ENCODE measurements at places on chromosomes 4 and X.

DNA sequence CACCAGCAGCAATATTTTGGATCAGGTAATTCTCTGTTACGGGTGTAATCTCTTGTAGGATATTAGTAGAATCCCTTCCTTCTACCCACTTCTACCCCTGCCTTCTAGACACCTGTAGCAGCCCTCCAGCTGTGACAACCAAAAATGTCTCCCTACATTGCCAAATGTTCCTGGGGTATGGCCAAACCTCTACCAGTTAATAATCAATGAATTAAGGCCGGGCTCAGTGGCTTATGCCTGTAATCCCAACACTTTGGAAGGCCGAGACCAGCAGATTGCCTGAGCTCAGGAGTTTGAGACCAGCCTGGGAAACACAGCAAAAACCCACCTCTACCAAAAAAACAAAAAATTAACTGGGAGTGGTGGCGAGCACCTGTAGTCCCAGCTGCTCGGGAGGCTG, 9.9 kb downstream of the MAML3 start:
- DNase-seq: no peak

- no peak for DNase-seq
These were observed 175.8 kb downstream of the COMMD8 start for GRCh38 chr4:47287735-47288134.

- DNase-seq: no peak
These were observed 51.5 kb upstream of the TBC1D9 start for GRCh38 chr4:140807491-140808252.

- DNase-seq: no peak
These were observed 3.4 kb upstream of the HOPX start for GRCh38 chr4:56684320-56685050.

DNA sequence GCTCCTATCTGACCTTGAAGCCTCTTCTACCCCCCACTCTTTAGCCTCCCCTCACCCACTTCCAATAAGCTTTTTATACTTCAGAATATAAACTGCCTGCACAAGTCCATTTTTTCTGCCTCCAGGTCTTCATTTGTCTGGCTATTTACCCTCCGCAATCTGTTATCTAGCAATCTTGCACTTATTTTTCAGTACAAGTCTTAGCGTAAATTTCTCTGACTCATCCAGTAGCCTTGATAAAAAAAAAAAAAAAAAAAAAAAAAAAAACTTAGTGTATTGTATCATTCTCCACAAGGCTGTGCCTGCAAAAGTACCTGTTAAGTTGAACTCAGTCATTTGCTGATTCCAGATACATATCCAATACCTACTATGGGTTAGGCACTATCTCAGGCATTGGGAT, 219.5 kb upstream of the DKK2 start:
- no peak for DNase-seq

DNA sequence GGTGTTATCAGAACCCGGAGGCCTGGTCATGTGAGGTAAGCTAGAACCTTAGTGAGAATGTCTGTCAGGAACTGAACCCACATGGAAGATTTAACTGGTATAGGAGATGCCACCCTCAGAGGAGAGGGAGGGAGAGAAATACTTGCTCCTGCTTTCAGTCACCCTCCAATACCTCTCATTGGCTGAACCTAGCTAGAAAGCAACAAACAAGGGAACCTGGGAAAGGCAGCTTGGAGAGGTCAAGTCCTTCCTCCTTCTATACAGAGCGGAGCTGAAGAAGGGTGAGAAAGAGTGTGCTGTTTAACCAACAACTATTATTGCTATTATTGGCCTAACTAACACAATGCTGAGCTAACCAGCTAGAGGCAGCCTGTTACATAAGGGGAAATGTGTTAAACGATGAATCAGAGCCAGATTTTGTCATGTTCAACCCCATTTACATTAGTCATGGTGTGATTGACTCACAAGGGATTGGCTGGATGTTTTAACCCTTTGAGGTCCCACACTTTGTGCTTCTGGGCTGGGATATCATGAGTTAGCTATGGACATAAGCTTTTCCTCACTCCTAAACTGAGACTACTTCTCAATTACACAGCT, 96.5 kb upstream of the ESX1 start:
- DNase-seq: no peak
